NCI-H446 (cell line): ENCODE measurements at places on chromosomes 11 and 22.

DNA sequence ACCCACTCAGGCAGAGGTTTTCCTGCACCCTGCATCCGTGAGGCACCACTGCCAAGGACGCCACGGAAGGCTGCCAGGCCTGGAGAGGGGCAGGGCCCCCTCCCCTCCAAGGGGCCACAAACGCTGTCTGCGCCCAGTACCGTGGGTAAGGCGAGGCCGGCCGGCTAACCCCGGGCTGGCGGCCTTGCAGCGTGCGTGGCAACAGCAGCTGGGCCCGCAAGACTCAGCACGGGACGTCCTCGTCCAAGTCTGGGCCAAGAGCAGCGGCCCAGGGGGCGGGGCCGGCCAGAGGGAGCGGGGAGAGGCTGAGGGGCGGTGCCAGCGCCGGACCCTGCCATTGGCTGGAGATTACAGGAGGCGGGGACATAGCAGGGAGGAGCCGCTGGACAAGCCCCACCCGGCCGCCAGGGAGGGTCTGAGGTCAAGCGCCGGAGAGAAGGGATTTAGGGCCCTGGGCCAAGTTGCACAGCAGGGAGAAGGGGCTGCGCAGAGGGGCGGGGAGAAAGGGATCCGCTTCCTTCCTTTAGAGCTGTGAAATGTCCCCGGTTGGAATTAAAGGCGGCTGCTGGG lies 16.0 kb downstream of the SLC43A1 start:
- DNase-seq: peak; percentile 86

DNA sequence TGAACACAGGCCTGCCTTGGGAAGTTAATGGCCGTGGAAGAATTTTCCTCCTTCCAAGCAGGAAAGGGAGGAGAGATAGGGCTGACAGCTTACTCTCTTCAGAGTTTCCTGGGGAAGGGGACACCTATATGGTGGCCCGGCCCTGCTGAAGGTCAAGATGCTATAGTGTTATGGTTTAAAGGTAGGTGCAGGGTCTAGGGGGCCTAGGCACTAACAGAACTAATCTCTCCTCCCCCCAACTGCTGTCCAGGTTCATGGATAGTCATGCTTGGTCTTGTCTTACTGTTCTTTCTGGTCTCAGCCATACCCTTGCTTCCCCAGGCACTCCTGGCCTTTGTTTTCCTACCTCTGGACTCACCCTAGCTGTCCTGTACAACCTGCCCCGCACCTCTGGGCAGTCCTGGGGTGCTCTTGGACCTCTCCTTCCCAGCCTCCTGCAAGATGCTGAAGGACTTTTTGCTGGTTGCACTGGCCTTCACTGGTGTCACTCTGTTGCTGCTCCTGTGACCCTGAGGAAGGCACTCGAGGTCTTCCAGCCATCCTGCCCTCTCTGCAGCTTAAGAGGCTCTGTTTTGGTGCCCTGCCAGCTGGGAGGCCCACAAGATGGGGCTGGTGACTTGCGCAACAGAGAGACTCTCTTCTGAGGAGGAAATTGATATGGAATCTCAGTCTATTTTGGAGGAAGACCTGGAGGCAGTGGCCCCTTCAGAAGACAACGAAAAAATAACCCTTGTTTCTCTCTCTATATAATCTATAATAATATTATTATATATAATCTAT lies 17.9 kb downstream of the SEC14L3 start:
- DNase-seq: no peak

DNA sequence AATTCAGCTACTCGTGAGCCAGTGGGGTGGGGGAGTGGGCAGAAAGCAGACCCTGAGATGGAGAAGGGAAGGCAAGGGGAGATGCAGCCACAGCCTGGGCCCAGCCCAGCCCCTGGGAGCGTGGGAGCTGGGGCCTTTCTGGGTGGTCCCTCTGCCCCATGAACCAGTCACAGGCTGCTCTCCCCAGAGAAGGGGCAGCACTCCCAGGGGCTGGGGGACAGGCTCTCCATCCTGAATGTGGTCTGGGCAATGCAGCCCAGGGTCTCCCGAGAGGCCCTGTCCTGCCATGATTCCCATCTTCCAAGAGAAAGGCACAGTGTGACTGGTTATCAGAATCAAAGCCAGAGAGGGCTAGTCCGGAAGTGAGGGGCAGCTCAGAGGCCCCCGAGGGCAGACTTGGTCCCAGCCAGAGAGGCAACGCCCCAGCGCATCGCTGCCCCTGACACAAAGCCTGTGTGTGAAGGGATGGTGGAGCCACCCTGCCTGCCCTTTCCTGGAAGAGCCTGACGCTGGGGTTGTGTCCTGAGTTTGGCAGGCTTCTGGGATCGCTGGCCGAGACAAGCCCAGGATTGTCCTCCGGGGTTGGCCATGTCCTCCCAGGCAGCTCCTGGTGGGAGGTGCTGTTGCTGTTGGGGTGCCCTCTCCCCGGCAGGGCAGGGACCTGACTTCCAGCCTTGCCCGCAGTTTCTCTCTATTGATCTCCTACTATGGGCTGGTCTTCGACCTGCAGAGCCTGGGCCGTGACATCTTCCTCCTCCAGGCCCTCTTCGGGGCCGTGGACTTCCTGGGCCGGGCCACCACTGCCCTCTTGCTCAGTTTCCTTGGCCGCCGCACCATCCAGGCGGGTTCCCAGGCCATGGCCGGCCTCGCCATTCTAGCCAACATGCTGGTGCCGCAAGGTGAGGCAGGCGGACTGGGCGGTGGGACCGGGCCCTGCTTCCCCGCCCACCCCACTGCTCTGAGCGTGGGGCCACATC lies 23.8 kb upstream of the SLC22A12 start:
- DNase-seq: no peak

DNA sequence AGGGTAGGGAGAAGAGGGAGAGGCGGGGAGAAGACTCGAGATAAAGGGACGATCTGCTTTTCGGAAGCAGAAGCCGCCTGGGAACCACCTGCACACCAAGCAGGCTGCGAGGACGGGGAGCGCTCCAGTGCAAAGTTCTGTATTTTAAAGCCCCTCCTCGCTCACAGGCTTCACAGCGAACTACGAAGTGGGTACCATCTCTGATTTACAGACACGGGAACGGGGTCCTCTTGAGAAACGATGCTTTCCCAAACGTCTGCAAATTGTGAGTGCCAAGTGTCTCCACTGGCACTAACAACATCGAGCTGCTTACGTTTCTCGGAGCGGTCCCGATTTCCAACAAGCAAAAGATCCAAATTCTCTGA lies 700 bp upstream of the STX3 start:
- no peak for DNase-seq

DNA sequence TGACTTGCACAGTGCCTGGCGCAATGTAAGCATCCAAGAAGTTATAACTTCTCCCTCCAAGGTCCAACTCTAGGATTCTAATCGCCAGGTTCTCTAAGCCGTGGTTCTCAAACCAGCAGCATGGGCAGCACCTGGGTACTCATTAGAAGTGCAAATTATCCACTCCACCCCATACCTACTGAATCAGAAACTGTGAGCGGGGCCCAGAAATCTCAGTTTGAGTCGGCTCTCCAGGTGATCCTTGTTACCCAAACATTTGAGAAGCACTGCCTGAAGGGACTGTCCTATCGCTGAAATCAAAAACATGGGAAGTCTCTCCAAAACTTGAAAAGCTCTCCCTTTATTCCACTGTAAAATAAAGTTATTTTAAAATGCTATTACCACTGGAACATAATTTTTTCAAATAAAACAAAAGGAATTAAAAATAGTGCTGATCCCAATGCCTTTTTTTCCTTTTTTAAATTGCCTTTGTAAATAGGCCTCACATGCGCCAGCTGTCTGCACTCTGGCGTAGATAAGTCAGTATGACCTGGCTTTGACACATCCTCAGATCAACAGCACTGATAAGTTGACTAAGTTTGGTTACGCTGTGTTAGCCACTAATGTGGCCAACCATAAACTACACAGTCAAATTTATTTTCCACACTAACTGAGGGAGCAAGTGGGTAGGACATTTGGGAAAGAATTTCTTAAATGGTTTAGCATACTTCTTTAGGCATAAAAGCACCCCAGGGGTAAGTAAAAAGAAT lies 8.4 kb upstream of the CTR9 start:
- no peak for DNase-seq

DNA sequence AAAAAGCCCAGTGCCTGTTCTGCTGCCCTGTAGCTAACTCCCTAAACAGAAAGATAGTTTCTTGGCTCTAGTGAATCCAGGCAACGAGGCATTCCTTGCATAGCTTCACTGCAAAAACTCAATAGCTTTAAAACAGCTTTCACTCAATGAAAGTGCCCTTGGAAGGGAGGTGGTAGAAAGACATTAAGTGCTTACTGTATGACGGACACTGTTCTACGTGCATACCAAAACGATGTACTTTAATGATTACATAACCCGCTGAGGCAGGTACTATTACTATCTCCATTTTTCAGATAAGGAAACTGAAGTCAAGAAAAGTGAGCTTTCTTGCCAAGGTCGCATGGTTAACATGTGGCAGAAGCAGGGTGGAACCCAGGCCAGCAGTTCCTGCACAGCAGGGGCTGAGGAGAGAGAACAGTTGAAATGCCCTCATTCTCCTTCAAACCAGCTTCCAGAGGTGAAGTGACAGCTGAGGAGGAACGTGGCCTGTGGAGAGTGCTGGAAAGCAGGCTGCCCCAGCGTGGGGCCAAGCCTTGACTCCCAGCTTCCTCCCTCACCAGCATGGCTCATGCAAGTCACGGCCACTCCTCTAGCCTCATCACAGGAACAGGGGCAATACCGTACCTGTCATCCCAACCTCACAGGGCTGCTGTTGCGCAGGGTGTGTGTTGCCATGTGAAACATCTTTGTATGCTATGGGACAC lies 227.5 kb upstream of the NARS2 start:
- no peak for DNase-seq

- DNase-seq: no peak
Observed at GRCh38 chr11:11178671-11179638, 174.1 kb downstream of the CSNK2A3 start.

GRCh38 chr11:110130642-110131238 lies 37.5 kb downstream of the ZC3H12C start:
- peak; percentile 21 for DNase-seq

DNA sequence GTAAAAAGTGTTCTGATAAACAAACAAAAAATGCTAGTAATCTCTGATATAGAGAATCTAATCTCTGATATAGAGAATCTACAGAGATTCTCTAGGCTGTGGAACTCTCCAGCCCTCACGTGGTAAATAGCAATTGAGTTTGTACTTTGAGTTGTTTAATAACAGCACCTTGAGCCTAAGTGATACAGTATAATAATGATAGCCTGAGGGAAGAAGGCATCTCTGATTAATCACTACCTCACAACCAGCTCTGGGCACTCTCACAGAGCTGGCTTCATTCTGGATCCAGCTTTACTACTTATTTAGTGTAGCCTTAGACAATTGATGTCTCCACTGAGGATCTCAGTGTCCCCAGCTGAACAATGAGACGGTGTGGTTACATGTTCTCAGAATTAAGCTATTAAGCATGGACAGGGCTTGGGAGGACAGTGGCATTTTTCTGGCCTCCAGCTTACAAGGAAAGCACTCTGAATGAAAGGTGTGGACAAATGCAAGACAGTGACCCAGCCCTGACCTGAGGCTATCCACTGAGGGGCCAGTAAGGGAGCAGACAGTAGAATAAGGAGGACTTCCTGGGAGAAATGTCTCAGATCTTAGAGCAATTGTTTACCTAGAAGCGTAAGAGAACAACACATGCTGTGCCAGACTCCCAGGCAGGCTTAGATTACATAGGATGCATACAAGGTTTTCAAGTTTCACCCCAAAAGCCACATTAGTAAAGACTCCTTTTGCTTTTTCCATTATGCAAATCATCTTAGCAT lies 88.7 kb upstream of the DRD2 start:
- no peak for DNase-seq

DNA sequence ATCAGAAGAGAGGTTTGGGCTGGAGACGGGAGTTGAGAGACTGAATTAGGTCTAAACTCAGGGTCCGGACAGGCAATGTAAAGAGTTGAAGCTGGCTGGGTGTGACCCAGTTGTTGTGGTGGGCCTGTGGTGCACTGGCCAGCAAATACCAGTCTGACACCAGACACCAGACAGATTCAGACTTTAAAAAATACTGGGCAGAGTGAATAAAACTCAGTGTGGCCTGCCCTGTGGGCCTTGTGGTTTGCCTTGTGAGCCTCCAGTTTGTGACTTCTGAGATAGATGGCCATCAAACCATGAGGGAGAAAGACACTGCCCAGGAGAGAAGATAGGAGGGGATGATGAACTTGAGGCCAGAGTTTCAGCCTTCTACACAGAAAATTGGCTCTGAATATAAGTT lies 25.8 kb downstream of the RCN1 start:
- DNase-seq: no peak

GRCh38 chr22:24023204-24023789 lies 12.2 kb downstream of the CABIN1 start:
- DNase-seq: no peak

- no peak for DNase-seq
Observed at GRCh38 chr11:29326757-29327156, 690.1 kb downstream of the KCNA4 start.

DNA sequence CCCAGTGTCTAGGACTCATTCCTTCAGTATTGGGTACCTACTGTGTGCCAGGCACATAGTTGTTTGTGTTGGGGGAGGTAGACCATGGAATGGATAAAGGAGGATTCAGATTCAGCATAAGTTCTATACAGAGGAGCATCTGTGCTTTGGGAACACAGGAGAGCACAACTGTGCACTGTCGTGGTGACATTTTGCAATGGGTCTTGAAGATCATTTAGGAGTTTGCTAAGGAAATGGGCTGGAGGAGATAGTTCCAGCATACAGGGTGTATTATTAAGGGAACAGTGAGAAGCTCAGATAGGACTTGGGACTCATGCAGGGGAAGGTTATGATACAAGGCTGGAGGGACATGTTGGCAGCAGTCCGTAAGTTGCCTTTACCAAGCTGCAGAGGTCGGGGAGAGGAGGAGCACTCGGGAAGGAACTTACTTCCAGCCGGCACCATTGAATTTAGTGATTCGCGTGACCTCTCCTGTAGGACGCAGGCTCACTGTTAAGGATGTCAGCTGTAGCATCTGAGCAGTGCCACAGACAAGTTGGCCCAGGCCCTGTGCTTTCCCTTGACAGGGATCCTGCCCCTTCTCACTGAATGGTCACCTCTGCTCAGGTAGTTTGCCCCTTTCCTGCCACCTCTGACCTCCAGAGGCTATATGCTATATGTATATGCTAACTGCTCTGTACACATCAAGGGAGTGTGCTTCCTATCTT lies 25.6 kb downstream of the TREH start:
- no peak for DNase-seq

DNA sequence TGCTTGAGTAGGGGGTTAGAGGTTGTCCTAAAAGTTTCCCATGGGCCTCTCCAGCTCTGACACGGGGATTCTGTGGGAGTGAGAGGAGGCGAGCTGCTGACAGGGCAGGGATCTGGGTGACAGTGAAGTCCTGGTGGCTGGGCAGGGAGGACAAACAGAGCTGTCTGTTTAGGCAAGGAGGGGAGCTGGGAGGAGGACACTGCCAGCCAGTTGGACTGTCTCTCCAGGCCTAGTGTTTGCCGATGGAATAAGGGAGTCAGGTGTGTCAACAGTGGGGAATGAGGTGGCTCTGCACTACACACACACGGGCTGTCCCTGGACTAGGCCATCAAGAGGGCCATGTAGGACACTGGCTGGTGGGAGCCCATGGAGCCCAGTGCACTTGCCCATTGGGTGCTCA lies 20.6 kb upstream of the SYT7 start:
- DNase-seq: no peak
